ENCODE measurements at places on chromosomes 1 and 21.

- DNase-seq = no peak
Observed at GRCh38 chr1:229466887-229467286, 33.0 kb upstream of the ACTA1 start.

- DNase-seq = peak; percentile 83
Observed at GRCh38 chr21:43659136-43660000, at the start of the genes HSF2BP and RRP1B. Gene HSF2BP, minus strand, starts transcription at chr21:43659488. Its CDS starts 1,392 bp downstream, at chr21:43658096. Gene RRP1B, plus strand, starts transcription at chr21:43659560. Its CDS starts 105 bp downstream, at chr21:43659665.

DNA sequence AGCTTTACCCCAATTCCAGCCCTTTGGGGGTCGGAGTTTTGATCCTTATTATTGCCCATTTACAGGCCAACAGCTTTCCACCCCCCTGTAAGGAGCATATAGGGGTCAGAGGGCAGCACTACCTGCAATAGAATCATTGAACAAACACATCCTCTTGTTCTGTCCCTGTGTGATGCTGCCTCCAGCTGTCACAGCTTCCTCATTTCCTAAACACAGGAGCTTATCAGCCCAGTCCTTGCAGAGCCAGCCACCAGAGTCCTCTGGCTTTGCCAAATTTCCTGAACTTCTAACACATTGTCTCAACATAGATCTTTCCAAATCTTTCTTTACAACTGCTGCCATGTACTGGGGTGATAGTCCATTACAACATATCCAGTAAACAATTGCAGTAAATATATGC is 32.8 kb upstream of the PTBP2 start:
- no peak for DNase-seq

GRCh38 chr21:16457498-16457897 is 727.7 kb downstream of the USP25 start:
- DNase-seq = no peak

- DNase-seq = peak; percentile 96
Observed at GRCh38 chr1:159009704-159010361, at the start of gene IFI16. Gene IFI16, plus strand, starts transcription at chr1:159009907. Its CDS starts 4,774 bp downstream, at chr1:159014681.

GRCh38 chr1:18783705-18784481 is 75.6 kb downstream of the TAS1R2 start:
- DNase-seq = no peak

DNA sequence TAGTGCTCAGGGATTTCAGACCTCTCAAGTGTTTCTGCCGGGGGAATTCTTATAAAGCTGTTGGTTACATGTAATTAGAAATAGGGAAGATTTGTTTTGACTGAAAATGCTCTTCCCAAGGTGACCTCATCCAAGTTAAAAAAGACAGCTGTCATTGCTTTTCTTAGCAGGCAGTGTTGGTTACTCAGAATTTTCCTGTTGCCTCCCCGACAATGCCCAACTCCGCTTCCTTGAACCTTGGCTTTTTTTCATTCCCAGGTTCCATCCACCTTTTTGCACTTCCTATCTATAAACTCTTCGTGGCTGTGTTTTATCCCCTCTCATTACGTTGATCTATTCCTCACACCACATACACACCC is 825 bp upstream of the DPH5 start:
- no peak for DNase-seq

GRCh38 chr1:105934806-105935205 is 1121.7 kb upstream of the PRMT6 start:
- no peak for DNase-seq

- DNase-seq = peak; percentile 49
Observed at GRCh38 chr21:45981151-45982091, at the start of gene COL6A1. Gene COL6A1, plus strand, starts transcription at chr21:45981770. Its CDS starts 81 bp downstream, at chr21:45981851.

DNA sequence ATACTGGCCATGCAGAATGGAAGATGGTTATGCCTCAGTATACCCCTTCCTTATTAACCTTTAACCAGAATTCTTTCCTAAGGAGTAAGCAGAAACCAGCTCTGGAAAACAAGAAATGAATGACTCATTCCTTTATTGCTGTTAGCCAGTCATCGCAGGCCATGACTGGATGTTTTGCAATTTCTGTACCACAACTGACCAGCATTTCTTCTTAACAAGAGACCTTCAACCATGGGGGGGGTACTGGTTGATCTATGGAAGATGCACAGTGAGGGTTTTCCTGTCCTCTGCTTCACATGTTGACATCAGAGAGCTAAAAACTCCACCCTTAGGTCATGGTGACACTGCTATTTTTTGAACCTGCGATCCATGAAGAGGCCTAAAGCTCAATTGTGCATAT is 28.0 kb upstream of the RNF2 start:
- peak; percentile 80 for DNase-seq

DNA sequence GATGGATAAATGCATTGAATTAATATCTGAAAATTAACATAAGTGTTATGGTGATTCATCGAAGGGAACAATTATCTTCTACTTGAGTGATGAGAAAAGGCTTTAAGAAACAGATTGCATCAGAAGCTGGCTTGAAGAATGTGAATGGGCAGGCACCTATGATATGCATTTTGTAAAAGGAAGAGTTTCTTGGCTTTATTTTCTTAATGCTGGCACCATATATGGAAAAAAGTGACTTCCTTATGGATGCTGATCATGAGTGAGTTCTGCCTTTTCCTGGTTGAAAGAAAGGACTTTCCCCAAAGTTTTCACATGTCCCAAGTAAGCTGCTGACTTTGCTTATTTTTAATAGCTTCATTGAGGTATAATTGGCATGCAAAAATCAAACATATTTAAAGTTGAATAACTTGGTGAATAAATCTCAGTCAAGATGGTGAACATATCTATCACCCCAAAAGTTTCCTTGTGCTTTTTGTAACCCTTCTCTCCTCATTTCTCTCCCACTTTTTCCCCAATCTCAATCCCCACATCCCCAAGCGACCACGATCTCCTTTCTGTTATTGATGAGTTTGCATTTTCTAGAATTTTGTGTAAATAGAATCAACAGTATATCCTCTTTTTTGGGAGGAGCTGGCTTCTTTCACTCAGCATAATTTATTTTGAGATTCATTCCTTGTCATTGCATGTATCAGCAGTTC is 74.2 kb downstream of the SPATA46 start:
- DNase-seq = peak; percentile 66

GRCh38 chr21:38307771-38308531 is 51.2 kb downstream of the KCNJ15 start:
- no peak for DNase-seq

DNA sequence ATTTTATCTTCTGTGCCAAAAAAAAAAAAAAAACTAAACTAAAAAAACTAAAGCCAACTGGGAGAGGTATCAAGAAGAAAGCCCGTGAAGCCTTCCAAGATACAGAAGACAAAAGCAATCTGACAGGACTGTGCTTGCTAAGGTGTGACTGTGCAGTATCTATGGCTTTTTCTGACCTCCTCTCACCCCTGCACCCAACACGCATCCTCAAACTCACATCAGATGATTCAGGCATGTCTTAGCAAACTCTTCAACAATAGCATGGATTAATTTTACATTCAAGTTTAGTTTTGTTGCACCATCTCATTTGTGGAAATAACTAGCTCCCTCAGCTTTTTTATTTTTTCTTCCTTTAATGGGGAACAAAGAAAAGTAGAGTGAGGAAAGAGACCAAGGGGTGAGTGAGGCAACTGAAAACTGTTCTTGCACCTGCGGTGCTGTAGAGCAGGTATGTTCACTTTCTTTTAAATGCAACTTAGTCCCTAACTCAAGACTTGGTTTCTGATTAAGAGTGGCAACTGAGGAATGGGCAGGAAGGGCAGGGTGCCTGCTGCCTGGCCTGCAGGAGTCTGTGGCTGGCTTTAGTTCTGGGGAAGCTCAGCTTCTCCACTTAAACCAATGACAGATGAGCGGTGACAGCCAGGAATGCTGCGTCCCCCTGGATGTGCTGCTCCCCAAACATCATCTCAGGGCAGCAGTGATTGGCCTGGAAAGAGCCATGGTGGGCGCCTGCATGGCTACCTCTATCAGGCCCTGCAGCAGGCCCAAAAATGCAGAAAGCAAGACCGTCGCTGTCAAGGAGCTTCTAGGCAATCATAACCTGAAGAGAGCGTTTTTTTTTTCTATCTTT is 71.3 kb upstream of the LRRC8B start:
- DNase-seq = no peak
